ENCODE measurements at places on chromosomes 3 and 15. TPM values are rescaled to one million over a fixed set of nuclear protein-coding genes. Genes with fewer than 3 reads are reported as not detected.

DNA sequence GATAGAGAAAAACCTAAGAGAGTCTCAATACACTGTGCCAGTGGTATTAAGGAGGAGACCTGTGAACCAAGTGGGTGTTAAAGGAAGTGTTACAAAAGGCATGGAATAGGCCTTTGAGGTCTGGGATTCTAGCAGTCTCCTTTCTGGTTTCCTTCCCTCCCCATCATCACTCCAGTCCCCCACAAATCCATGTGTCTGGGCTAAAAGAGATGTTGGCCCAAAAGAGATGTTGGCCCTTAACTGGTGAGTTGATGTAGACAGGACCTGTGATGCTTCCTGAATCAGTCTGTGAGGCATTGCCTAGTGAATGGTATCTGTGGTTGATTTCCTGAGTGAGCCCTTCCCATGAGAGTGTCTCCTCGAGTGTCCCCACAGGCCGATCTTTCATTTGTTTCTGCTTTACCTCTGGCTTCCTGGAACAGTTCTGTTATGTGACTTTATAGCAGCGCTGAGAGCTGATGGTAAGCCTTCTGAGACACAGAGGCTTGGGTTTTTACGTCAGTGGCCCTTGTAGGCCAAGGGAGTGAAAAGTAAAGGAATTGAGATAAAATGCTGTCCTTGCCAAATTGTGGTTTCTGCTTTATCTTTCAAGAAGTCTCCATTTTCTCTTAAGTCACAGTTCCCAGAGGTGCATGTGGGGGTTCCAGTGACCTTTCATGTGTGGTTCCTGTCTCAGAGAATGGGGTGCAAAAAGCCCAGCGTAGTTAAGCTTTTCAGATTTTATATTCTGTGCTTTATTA lies 87.8 kb downstream of the KLHL25 start:
- DNase-seq, result no peak
- H3K27ac ChIP-seq, result peak overlapping the region; percentile 88
- H3K27me3 ChIP-seq, result no peaks in the 10 kb centered on the region
- H3K36me3 ChIP-seq, result peaks cover 18% of the 10 kb centered on the region
- H3K4me3 ChIP-seq, result peak overlapping the region; percentile 12
- H3K4me1 ChIP-seq, result peaks cover 56% of the 10 kb centered on the region

DNA sequence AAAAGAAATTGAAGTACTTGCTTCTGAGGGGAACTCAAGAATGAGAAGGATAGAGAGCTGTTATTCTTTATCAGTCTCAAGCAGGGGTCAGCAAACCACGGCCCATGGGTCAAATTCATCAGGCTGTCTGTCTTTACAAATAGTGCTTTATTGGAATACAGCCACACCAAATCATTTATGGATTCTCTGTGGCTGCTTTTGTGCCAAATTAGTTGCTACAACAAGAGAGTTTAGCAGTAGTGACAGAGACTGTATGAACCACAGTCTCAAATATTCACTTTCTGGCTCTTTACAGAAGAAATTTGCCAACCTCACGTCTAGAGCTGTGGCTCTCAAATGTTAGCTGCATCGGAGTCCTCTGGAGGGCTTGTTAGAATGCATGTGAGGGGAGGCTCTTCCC lies 258.0 kb upstream of the RARB start:
- DNase-seq, result no peak
- peaks cover 15% of the 10 kb centered on the region for H3K36me3 ChIP-seq
- H3K4me3 ChIP-seq, result no peak overlapping the region
- no peak overlapping the region for H3K27ac ChIP-seq
- peaks cover 22% of the 10 kb centered on the region for H3K4me1 ChIP-seq
- H3K27me3 ChIP-seq, result peaks cover 53% of the 10 kb centered on the region

DNA sequence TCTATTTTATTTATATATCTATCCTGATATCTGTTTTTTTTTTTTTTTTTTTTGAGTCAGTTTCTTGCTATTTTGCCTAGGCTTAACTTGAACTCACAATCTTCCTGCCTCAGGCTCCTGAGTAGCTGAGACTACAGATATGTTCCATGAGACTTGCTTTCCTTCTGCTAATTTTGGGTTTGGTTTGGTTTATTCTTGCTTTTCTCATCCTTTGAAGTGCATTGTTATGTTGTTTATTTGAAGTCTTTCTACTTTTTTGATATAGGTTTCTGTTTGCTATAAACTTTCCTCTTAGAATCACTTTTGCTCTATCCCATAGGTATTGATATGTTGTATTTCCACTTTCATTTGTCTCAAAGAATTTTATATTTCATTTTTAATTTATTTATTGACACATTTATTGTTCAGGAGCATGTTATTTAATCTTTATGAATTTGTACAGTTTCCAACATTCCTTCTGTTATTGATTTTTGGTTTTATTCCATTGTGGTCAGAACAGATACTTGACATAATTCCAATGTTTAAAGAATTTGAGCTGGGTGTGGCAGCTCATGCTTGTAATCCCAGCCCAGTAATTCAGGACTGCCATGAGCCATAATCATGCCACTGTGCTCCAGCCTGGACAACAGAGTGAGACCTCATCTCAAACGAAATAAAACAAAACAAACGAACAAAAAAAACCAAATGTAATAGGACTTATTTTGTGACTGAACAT lies 62.3 kb upstream of the PLSCR4 start:
- H3K27ac ChIP-seq, result no peak overlapping the region
- H3K27me3 ChIP-seq, result peaks cover 3% of the 10 kb centered on the region

- H3K27ac ChIP-seq, result no peak overlapping the region
- H3K4me3 ChIP-seq, result no peak overlapping the region
- DNase-seq, result no peak
- no peaks in the 10 kb centered on the region for H3K36me3 ChIP-seq
These were observed 116.1 kb downstream of the IMPG2 start for GRCh38 chr3:101204246-101204645.

DNA sequence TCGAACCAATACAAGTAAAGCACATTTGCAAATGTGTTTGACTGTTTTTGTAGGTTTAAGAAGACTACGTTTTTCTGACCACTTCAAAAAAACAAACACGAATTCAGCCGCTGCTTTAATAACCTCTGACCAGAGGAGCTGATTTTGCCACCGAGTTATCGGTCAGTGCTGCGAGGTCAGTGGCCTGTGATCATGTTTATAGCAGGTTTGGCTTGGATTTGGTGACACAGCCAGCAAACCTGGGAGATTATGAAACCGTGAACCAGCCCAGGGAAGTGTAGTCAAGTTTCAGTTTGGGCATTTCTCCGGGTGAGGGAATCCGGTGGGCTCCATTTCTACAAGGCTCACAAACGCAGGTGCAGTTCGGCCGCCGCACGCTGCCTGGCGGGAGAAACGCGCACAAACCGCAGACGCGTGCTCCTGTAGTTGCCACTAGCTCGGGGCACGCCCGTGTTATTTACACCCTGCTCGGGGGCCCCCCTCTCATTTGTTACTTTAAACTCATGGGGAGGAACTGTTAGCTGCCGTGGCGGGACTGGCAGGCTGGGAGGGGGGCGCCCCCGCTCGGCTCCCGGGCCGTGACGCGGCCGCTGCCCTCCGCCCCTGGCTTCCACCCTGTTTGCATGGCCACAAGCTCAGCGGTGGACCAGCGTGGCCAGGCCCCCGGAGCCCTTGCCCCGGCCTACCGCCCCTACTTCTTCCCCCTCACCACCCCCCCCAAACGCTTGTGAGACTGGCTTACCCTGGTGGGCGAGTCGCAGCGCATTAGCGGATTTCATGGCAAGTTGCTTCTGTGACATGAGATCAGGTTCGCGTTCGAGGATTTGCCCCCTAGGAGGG lies 13.6 kb upstream of the ONECUT1 start:
- H3K4me1 ChIP-seq, result peaks cover 12% of the 10 kb centered on the region

- peaks cover 18% of the 10 kb centered on the region for H3K27me3 ChIP-seq
- H3K4me3 ChIP-seq, result no peak overlapping the region
- no peak overlapping the region for H3K27ac ChIP-seq
- DNase-seq, result no peak
These were observed 204.4 kb downstream of the RYR3 start for GRCh38 chr15:33515121-33515520.

IQCF5 gene
- total RNA-seq, result not detected

CLDN16 gene
- 0.10 TPM for total RNA-seq

DNA sequence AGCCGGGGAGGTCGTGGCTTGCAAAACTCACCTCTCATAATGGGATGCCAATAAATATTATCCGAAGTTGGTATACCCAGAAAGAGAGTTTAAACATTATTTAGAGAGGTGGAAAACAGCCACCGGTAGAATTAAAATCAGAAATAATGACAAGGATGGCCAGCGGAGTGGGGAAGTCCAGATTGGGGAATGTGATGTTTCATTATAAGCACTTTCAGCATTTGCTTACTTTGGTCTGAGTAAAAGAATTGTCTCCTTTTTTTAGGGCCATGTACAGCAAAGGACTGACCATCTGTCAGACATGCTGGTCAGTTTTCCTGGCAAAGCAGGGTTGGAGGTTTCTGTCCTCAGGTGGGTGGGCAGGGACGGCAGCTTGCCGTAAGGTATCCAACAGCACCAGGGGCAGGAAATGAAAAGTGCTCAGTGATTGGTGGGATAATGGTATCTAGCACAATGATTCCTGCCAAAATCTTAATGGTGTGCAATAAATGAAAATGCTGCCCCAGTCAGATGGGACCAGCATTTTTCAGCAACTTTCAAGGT lies 24.3 kb downstream of the APBA2 start:
- no peak overlapping the region for H3K4me3 ChIP-seq
- H3K4me1 ChIP-seq, result no peaks in the 10 kb centered on the region
- H3K27ac ChIP-seq, result no peak overlapping the region
- no peaks in the 10 kb centered on the region for H3K27me3 ChIP-seq
- no peaks in the 10 kb centered on the region for H3K36me3 ChIP-seq

GUCA1C gene
- total RNA-seq, result not detected

LYZL4 gene
- not detected for total RNA-seq

DNA sequence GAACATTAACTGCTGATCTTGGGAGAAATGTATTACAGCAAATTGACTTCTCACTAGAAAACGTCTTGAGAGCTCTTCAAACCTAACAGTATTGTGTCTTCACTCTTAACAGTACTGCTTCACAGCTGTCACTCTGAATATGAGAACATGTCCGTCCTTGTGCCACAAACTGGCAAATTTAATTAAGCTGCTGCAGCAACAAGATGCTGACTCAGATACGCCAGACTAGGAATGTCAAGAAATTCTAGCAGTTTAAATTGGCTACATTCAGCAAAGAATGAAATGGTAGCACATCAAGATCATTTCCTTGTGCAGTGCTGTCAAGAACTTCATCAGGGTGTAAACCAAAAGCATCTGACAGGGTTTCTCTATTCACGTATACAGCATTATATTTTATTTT lies 7.6 kb downstream of the ICE2 start:
- peaks cover 3% of the 10 kb centered on the region for H3K4me1 ChIP-seq
- H3K27me3 ChIP-seq, result no peaks in the 10 kb centered on the region
- H3K4me3 ChIP-seq, result no peak overlapping the region
- H3K36me3 ChIP-seq, result peaks cover 27% of the 10 kb centered on the region
- no peak for DNase-seq
- no peak overlapping the region for H3K27ac ChIP-seq

DNA sequence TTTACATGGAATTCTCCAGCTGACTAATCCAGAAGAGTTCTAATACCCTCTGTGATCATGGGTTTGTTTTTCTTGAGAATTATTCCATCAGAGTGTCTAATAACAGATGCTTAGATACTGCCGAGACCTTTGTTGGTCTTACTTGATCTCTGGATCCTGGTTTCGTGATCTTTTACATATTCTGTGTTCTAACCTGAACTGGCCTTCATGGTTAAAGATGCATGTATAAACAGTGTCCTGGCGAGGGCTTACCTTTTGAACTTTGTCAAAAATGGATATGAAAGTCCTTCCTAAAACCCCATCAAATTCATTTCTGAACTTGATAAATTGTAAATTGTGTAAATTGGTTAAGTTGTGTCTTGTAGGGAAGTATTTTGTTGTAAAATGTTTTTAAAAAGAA lies 24.8 kb downstream of the UBE2Q2 start:
- no peak overlapping the region for H3K27ac ChIP-seq
- no peaks in the 10 kb centered on the region for H3K27me3 ChIP-seq

CPNE4 gene
- 3.9 TPM for total RNA-seq

DNA sequence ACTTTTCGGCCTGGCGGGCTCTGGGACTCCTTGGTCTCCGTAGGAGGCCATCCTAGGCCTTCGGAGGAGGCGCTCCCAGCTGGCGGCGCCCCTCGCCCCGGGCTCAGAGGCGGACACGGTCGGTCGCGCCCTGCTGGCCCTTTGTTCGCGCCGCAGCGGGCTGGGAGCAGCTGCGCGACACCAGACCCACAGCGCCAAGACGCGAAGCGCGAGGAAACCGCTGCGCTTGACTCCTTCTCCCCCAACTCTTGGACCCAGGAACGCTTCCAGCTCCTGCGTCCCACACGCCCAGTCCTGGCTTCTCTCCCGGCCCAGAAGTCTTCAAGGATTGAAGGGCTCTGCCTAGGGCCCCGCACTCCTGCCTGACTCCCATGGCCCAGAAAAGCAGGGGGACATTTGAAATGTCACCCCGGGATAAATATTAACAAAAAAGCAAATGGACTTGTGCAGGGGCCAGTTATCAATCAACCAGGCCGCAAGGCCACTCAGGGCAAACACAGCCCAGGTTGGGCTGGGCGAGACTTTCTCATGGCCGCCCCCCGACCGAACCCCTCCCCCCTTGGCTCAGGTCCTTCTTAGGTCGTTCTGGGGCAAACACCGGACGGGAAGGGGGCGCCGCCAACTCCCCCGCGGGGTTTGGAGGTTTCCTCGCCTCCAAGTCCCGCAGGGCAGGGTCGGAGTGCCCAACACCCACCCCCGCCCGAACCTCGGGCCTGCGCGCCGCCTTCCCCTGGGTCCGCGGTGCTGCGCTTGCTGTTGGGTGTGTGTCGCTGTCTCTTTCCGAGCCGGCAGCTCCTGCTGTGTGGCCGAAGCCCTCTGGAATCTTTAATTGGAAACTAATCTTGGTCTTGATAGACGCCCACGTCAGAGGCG lies 5.1 kb downstream of the ONECUT1 start:
- peaks cover 98% of the 10 kb centered on the region for H3K27me3 ChIP-seq
- peaks cover 12% of the 10 kb centered on the region for H3K4me1 ChIP-seq
- peak overlapping the region; percentile 61 for H3K27ac ChIP-seq
- no peak for DNase-seq

APBA2 gene
- total RNA-seq, result 33.3 TPM

DNA sequence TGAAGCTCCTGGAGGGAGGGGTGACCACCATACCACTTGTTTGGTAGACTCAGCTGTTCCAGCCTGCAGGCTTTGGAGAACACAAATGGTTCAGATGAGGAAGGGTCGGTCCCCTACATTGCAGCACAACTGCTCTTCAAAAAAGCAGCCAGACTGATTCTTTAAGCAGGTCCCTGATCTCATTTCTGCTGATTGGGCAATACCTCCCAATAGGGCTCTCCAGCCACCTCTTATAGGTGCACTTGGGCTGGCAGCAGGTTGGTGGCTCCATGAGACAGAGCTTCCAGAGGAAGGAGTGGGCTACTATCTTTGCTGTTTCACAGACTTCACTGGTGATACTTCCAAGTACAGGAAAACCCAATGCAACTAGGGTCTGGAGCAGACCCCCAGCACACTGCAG lies 65.9 kb upstream of the PEX5L start:
- H3K4me3 ChIP-seq, result no peak overlapping the region
- no peaks in the 10 kb centered on the region for H3K4me1 ChIP-seq
- peaks cover 33% of the 10 kb centered on the region for H3K27me3 ChIP-seq
- no peaks in the 10 kb centered on the region for H3K36me3 ChIP-seq
- no peak overlapping the region for H3K27ac ChIP-seq

DNA sequence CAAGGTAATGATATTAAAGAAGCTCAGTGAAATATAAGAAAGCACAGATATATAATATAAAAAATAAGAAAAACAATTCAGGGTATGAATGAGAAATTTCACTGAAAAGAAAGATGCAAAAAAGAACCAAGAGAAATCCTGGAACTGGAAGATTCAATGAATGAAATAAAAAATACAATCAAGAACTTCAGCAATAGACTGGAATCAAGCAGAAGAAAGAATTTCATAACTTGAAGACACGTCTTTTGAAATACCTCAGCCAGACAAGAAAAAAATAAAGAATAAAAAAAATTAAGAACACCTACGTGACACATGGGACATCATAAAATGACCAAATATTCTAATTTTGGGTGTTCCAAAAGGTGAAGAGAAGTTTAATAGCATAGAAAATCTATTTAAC lies 104.6 kb upstream of the NEO1 start:
- H3K27ac ChIP-seq, result no peak overlapping the region
- no peaks in the 10 kb centered on the region for H3K4me1 ChIP-seq

Measured in type B pancreatic cell (in vitro differentiated cells).